CD4-positive, alpha-beta T cell treated with Interleukin-6 for 4 hours (primary cell): ENCODE measurements at places on chromosomes 13 and 19.

GRCh38 chr19:23810496-23810895 lies 51.8 kb upstream of the ZNF681 start:
- DNase-seq, result no peak

GRCh38 chr19:310781-311496 lies 19.7 kb upstream of the PLPP2 start:
- DNase-seq, result no peak

- DNase-seq, result no peak
These were observed 171.4 kb downstream of the SUCLA2 start for GRCh38 chr13:47829690-47830089.

- no peak for DNase-seq
These were observed 1.7 kb downstream of the UBXN6 start for GRCh38 chr19:4455719-4456475.

DNA sequence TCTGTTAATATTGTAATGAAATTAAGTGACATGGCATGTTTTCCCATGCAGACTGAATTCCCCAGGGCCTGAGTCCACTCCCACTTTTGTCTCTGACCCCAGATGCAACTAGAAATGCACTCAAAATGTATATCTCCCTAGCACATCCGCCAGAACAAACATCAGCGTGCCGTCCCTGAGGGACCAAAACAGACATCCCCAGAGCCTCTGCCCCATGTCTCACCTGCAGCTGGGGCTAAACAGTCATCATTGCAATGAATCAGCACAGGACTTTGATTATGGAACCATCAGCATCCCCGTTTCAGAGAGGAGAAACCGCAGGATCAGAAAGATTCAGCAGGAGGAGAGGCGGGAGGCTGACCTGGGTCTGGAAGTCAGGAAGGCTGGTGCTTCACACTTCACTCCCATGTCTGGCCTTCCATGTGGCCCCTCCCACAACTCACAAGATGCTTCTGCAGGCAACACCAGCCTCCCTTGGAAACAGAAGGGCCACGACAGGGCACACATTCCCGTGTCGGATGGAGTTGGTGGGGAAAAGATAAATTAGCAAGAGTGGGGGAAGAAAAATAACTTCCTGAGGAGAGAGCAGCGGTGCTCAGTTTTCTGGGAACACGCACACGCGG lies 130.6 kb upstream of the VSTM2B start:
- DNase-seq, result no peak
